ENCODE measurements at places on chromosomes 1 and 21. TPM values are rescaled to one million over a fixed set of nuclear protein-coding genes. Genes with fewer than 3 reads are reported as not detected.

The MRPL24 gene
- 114 TPM for total RNA-seq

DNA sequence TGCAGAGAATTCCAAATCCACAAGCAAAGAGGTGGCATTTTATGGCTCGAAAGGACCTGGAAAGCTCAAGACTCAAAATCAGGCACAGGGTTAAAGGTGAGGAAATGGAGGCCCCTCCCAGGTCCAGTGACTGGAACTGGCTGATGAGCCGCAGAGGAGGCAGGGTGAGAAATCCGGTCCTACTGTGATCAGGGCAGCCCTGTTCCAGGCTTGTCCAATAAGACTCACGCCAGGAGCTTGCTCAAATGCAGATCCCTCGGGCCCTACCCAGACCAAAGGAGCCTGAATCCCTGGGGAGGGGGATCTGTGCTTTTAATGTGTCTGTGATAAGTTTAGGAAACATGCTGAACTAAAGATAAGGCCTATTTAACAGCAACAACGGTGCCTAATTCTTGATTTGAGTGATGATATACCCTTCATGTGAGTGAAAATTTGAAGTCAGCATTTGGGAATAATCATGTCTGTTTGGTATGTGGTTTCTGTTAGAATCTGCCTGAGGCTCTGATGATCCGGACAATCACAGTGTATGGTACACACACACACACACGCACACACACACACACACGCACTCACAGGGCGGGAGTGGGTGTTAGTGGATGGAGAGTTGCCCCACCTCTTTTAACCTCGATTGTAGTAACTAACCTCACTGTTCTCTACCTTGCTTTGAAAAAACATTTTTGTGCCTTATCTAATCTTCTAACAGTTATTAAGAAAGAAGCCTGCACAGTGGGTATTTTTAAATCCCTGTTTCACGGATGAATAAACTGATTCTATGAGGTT lies 54.1 kb upstream of the LYST start:
- H3K27me3 ChIP-seq: no peaks in the 10 kb centered on the region
- no peak overlapping the region for H3K4me3 ChIP-seq

- DNase-seq: no peak
- no peaks in the 10 kb centered on the region for H3K36me3 ChIP-seq
- H3K4me3 ChIP-seq: no peak overlapping the region
- no peak overlapping the region for H3K27ac ChIP-seq
- H3K4me1 ChIP-seq: peaks cover 44% of the 10 kb centered on the region
Observed at GRCh38 chr1:10940838-10941237, 71.6 kb upstream of the TARDBP start.

The IFT25 gene
- 46.2 TPM for total RNA-seq

DNA sequence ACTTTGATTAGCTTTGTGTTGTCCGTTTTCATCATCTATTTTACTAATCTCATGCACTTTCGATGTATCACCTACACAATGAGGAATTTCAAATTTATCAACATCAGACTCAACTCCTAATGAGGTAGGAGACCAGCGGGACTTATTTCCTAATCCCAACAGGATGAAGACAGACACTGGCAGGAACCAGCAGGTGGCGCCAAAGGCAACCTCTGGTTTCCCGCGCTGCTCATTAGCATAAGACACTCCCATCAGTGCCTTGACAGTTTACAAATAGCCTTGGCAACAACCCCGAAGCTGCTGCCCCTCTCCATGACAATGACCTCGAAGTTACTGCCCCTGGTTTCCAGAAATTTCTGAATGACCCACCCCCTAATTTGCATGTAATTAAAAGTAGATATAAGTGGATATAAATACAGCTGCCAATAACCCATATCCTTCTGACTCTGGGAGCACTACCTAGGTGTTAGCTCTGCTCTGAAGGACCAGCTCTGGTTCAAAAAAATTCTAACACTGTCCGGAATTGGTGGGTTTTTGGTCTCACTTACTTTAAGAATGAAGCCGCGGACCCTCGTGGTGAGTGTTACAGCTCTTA lies 974.8 kb downstream of the ADGRL2 start:
- H3K27ac ChIP-seq: no peak overlapping the region
- H3K4me1 ChIP-seq: no peaks in the 10 kb centered on the region
- H3K4me3 ChIP-seq: no peak overlapping the region
- no peaks in the 10 kb centered on the region for H3K27me3 ChIP-seq

DNA sequence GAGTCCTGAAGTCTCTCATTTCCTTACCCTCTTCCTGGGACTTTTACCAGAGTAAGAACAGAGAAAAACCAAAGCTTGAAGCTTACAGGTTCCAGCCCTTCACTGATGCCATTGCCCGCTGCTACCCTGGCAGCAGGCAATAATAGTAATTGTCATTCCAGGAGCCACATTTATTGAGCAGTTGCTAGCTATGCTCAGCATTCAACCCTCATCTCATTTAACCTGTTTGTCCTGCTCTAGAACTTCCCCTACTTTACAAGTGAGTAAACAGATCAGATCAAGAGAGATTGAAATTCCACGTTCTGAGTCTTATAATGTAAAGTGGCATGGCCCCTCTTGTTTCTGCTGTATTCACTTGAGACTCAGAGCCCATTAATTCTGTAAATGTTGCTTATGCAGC lies 80.4 kb downstream of the ATP1A1 start:
- no peak overlapping the region for H3K27ac ChIP-seq
- no peak for DNase-seq
- no peak overlapping the region for H3K4me3 ChIP-seq

Data from activated naive CD4-positive, alpha-beta T cell treated with anti-CD3 and anti-CD28 coated beads for 36 hours (primary cell).